Central memory CD4-positive, alpha-beta T cell (primary cell): ENCODE measurements at places on chromosomes 2 and 18.

- no peak for DNase-seq
These were observed 31.6 kb downstream of the AOX1 start for GRCh38 chr2:200617156-200618053.

DNA sequence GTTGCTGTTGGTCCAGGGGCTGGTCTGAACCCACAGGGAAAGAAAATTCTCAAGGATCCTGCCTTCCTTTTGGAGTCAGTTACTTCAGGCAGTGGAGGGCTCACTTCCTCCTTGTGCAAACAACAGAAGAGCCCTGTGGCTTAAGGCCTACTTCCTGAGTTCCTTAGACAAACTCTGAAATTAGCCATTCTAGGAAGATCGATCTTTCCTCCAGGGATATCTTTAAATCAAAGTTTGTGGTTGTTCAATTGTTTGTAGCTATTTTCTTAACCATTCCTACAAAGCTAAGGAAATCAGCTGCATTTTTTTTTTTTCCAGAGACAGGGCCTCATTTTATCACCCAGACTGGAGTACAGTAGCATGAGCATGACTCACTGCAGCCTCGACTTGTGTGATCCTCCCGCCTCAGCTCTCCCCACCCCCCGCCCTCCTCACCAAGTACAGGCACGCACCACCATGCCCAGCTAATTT is 156.0 kb downstream of the TANC1 start:
- no peak for DNase-seq

- DNase-seq, result no peak
These were observed 67.2 kb downstream of the SNTG2 start for GRCh38 chr2:1017827-1018226.

- DNase-seq, result no peak
These were observed 876.0 kb downstream of the SLC4A3 start for GRCh38 chr2:220503431-220503830.

DNA sequence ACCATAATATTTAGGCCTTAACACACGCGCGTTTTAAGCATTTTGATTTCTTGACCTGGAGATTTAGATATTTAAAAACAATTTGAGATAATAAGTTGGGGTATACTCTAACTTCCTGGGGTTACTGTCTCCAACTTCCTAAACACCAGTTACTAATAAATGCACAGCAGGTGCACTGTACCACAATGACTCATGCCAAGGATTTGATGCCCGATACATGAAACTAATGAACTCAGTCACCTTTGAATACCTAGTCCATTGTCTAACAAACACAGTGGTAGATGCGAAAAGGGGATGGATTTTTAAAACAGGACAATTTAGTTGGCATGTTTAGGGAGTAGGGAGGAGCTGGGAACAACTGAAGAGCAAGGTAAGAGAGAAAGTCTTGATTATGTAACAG is 21.2 kb downstream of the CABYR start:
- no peak for DNase-seq

DNA sequence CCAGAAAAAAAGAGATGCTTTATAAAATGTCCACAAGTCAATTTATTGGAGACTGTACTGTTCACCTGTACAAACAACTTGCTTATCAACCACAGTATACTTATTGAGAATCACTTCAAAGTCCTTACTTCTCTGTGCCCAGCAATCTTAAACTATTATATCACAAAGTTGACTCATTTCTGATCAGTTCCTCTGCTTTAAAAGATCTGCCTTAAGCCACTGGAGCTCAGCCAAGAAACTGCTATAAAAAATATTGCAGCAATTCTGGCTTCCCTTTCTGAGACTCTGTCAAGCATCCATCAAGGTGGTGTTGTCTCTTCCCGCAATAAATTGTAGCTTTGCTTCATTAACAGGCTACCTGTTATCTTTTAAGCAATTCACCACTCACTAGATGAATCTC is 375.2 kb upstream of the SPHKAP start:
- DNase-seq, result no peak

DNA sequence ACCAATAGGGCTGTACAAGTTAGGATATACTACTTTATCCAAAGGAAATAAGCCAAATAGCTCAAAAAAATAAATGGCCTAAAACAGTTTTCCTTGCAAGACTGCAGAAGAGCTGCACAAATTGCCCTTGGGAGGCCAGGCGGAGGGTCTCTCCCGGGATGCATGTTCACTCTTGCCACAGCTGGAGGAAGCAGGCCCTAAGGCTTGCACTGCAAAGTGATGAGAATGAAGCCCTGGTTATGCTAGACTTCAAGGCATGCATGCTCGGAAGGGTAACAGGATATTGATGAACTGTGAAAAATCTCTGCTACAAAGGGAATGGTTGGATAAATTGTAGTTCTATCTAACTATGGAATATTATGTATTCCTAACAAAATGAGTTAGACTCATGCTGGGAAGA is 27.5 kb upstream of the LDLRAD4 start:
- no peak for DNase-seq

- DNase-seq, result no peak
These were observed 2.9 kb downstream of the MDH1 start for GRCh38 chr2:63591566-63592175.

DNA sequence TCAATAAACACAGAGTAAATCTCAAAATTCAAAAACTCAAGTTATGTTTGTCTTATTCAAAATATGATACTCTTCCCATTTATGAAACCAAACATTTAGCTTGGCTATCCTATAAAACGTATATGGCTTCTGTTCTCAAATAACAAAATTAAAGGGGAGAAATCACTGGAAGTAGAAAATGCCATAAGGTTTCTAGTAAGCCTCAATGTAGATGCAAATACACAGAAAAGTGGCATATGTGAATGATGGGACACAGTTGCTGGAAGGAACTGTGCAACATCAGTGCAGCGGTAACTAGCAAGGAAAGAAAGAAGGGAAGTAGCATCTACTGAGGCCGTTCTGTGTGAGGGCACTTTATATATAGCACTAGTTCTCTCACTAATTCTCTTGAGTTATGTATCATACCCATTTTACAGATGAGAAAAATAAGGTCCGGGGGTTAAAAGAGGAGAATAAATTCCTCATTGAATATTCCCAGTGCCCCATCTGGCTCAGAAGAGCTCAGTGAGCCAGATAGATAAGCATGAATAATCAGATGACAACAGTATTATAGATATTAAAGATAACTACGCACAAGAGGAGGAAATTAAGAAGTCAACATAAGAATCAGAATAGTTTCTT is 27.2 kb downstream of the NBAS start:
- no peak for DNase-seq

- no peak for DNase-seq
These were observed 43.2 kb upstream of the SEMA4C start for GRCh38 chr2:96913117-96913397.

- no peak for DNase-seq
These were observed 37.4 kb downstream of the ARL4C start for GRCh38 chr2:234459401-234460009.

DNA sequence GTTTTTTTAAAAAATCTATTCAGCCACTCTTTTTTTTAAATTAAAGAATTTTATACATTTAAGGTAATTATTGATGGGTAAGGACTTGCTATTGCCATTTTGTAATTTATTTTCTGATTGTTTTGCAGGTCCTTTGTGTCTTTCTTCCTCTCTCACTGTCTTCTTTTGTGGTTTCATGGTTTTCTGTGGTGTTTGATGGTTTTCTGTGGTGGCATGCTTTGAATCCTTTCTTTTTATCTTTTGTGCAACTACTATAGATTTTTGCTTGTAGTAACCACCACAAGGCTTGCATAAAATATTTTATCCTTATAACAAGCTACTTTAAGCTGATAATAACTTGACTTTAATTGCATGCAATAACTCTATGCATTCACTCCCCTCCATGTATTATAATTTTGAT is 31.5 kb upstream of the SLC4A10 start:
- no peak for DNase-seq

- DNase-seq, result no peak
These were observed 31.2 kb upstream of the EN1 start for GRCh38 chr2:118878531-118879149.

GRCh38 chr2:13014783-13015182 is 298.0 kb downstream of the TRIB2 start:
- DNase-seq, result no peak

- no peak for DNase-seq
These were observed 57.1 kb downstream of the TRIB2 start for GRCh38 chr2:12773586-12774394.

- no peak for DNase-seq
These were observed 28.3 kb downstream of the TWSG1 start for GRCh38 chr18:9362869-9363268.

DNA sequence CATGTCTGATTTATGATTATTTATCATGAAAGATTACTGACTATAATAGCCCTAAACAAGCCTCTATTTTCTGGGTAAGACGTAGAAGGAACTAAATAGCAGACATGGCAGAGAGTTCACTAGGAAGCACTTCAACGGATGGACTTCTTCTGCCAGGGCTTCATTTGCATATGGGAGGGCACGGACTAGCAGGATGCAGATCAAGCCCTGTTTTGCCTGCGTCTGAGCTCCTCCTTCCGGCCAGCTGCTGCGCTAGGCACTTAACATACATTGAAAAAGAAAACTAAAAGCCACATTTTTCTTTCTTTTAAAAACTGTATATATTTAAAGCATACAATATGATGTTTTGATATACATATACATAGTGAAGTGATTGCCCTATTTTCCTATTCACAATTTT is 340.0 kb upstream of the MEX3C start:
- DNase-seq, result no peak

GRCh38 chr2:138723196-138723987 is 56.8 kb downstream of the NXPH2 start:
- DNase-seq, result no peak

- DNase-seq, result no peak
These were observed 80.1 kb upstream of the ARL5A start for GRCh38 chr2:151908204-151908882.

DNA sequence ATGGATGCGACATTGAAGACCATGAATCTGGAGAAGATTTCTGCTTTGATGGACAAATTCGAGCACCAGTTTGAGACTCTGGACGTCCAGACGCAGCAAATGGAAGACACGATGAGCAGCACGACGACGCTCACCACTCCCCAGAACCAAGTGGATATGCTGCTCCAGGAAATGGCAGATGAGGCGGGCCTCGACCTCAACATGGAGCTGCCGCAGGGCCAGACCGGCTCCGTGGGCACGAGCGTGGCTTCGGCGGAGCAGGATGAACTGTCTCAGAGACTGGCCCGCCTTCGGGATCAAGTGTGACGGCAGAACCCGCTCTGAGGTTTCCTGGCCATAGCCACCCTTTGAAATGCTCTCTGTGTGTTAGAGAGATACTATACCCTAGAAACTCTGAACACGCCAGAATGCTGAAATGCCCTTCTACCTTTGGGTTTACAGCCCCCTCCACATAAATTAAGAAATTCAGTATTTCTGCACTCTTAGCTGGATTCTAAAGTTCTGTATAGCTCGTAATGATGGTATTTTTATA is 659 bp downstream of the CHMP1B start:
- DNase-seq, result peak; percentile 58

- DNase-seq, result no peak
These were observed 58.8 kb downstream of the C2orf74 start for GRCh38 chr2:61220768-61221167.

- DNase-seq, result no peak
These were observed 173.1 kb downstream of the ICOS start for GRCh38 chr2:204109681-204110080.

- no peak for DNase-seq
These were observed 224.3 kb downstream of the ANAPC1 start for GRCh38 chr2:111659361-111660333.

DNA sequence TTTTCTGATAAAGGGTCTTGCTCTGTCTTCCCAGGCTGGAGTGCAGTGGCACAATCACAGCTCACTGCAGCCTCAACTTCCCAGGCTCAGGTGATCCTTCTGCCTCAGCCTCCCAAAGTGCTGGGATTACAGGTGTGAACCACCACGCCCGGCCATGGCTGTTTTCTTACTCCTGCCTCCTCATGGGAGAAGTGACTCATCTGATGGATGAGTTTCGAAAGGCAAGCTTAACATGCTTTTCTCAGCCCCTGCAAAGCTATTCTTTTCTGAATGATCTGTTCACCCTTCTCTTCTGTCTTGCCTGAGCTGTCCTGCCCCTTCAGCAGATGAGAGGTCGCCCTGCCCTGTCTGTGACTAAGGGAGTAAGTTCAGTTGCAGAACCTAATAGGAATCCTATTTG is 929 bp upstream of the CREG2 start:
- no peak for DNase-seq

DNA sequence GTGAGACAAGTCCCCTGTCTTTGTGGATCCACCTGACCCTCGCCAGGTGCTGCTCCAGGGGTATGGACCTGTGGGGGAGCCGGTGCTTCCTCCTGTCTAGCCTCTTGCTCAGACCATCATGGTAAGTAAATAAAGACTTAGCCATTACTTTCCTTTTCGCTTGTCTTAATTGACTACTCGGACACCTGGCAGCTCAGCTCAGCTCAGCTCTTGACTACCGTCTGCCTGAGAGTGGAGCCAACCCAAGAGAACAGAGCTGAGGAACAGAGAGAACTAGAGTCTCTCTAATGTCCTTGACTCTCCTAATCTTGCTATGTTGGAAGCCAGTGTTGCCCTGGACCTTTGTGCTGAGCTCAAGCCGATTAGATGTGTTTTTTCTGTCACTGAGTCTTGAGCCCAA is 170.3 kb upstream of the CXCR4 start:
- DNase-seq, result no peak

DNA sequence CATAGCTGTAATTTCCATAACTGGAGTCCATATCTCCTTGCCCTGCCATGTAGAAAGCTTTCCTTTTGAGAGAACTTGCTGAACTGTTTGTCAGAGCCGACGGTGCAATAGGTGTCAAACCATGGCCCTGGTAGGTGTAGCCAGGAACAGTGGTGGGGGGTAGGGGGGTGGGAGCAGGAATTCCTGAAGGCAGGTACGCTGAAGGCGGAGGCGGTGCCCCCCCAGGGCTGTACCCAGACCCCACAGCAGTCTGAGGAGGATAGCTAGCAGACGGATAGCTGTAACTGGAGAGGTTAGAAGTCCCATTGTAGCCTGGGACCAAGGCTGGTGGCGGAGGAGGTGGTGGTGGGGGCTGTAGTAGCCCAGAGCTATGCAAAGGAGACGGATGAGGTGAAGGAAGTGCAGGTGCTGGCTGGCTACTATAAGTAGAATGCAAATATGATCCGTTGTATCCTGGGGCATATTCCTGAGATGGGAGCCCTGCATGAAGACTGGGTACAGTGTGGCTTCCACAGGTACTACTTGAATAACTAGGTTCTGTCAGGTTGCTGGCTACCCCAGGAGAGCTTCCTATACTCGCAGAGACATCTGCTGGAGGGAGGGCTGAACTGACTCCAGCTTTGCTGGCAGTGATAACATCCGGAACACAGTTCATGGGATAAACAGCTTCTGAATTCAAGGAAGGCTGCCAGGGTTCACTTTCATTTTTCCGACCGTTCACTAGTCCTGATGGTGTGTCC is 124.8 kb downstream of the FIGN start:
- DNase-seq, result no peak

DNA sequence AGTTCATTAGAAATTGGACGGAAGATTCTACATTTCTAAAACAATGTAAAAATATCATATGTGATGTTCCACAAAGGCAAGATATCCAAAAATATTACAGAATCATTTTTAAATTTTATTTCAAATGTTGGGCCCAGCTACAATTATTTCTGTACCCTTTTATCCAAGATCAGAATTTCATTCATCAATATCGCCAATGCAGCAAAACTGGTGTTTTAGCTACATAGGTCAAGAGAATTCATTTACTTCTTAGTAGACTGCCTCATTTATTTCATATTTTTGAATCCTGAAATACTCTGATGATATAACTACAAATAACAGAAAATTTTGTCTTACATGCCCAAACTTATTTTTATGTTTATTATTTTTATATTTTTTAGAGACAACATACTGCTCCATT is 143.1 kb downstream of the CMPK2 start:
- DNase-seq, result no peak

- DNase-seq, result no peak
These were observed 799 bp downstream of the CYTIP start for GRCh38 chr2:157443090-157443489.
